ENCODE measurements at places on chromosomes 2 and 18.

GRCh38 chr2:99487906-99488305, 1.9 kb downstream of the REV1 start:
- no peak for DNase-seq

GRCh38 chr2:60840880-60841279, 40.5 kb upstream of the REL start:
- no peak for DNase-seq

DNA sequence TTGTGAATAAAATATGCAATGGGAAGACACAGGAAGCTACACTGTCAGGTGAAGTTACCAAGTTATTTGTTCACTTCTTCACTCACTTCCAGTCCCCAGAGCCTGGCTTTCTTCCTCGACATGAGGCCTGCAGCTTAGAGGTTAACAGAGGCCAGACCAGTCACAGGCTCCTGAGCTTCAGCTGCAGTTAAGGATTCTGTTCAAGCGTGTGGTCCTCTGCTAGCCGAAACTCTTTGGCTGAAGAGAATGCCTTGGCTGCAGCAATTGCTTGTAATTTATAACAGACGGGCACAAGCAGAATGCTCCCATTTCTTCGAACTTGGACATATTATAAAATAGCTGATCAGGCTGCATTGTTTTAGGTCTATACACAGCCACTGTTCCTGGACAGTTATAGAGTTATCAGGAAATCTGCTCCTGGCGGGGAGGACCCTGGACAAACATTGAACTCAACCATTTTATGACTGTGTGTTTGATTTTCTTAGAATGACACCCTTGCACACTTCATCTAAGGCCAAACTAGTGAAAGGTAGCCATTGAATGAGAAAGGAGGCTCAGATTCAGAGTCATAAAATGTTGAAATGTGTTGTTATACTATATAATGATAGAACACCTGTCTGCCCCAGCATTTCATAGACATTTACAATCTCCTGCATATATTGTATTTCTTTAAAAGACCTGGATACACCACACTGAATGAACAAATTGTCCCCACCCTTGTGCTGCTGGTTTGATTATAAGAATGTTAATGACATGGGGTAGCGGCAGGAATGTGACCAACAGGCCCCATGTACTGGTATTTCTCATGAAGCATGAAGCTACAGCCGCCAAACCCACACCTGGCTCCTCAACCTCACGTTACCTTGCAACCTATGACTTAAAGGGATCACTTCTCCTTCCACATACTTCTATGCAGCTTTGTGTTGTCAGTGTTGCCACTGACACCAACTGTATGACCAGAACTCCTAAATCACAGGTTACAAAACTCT, 153.6 kb downstream of the TDRD15 start:
- no peak for DNase-seq

DNA sequence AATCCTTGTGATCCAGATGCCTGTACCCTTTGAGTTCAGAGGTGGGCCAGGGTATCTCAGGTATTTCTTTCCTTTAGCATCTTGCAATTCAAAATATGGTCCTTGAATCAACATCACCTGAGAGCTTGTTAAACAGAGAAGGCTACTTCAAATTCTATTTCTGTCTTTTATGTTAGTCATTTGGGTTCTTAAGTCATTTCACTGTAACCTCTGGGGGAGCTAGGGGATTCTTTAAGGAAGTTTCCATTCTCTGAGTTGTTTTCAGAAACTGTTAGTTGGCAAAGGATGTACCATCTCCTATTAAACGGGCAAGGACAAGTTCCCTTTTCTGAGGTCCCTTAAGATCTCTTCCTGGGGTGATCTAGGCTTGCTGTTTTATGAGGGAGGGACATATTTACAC, 16.6 kb downstream of the CFLAR start:
- no peak for DNase-seq

GRCh38 chr2:96530474-96531357, 5.8 kb upstream of the ARID5A start:
- no peak for DNase-seq

- DNase-seq = no peak
Measured at GRCh38 chr2:169561364-169561763, 12.3 kb downstream of the FASTKD1 start.

DNA sequence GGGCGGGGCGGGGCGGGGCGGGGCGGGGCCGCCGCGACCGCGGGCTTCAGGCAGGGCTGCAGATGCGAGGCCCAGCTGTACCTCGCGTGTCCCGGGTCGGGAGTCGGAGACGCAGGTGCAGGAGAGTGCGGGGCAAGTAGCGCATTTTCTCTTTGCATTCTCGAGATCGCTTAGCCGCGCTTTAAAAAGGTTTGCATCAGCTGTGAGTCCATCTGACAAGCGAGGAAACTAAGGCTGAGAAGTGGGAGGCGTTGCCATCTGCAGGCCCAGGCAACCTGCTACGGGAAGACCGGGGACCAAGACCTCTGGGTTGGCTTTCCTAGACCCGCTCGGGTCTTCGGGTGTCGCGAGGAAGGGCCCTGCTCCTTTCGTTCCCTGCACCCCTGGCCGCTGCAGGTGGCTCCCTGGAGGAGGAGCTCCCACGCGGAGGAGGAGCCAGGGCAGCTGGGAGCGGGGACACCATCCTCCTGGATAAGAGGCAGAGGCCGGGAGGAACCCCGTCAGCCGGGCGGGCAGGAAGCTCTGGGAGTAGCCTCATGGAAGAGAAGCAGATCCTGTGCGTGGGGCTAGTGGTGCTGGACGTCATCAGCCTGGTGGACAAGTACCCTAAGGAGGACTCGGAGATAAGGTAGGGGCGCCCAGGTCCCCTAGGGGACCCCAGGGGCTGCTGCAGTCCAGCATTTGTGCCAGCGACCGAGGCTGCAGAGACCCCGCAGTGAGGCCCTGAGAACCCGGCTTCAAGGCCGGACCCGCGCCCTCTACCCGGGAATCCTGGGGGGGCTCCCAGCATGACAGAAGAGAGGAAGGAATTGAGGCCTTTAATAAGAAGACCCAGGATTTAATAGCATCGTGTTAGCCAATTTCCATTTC, at the start of gene KHK:
KHK (plus strand) TSS at position 49 of the 870 bp plus-strand sequence; CDS start at position 537, 488 bp downstream.
- DNase-seq = no peak

GRCh38 chr2:127164761-127165538, 55.1 kb downstream of the CYP27C1 start:
- no peak for DNase-seq

All from nucleus accumbens (tissue), 56 donors.